ENCODE measurements at places on chromosomes 16 and 17.
A peak's percentile ranks its signal among the peaks of the same experiment; 100 is the strongest.

GRCh38 chr17:49692751-49693150 lies 14.9 kb upstream of the SPOP start:
- DNase-seq, result no peak

GRCh38 chr16:678209-678857 lies 1.9 kb upstream of the STUB1 start:
- DNase-seq, result no peak

DNA sequence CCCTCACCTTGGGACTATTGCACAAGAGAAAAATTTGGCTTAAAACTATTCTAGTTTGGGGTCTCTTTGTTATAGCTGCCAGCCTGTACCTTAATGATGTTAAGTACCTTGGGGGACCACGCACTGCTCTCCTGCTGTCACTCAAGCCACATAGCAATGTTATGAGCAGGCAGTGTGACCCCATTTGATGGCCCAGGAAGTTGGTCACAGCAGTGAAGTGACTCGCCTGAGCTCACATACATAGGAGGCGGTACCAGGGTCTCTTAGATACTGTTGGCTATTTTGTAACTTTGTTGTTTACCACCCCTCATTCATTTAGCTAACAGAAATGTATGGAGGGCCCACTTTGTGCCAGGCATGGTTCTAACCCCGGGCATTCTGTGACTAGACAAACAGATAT lies 16.4 kb downstream of the KCNG4 start:
- DNase-seq, result no peak

DNA sequence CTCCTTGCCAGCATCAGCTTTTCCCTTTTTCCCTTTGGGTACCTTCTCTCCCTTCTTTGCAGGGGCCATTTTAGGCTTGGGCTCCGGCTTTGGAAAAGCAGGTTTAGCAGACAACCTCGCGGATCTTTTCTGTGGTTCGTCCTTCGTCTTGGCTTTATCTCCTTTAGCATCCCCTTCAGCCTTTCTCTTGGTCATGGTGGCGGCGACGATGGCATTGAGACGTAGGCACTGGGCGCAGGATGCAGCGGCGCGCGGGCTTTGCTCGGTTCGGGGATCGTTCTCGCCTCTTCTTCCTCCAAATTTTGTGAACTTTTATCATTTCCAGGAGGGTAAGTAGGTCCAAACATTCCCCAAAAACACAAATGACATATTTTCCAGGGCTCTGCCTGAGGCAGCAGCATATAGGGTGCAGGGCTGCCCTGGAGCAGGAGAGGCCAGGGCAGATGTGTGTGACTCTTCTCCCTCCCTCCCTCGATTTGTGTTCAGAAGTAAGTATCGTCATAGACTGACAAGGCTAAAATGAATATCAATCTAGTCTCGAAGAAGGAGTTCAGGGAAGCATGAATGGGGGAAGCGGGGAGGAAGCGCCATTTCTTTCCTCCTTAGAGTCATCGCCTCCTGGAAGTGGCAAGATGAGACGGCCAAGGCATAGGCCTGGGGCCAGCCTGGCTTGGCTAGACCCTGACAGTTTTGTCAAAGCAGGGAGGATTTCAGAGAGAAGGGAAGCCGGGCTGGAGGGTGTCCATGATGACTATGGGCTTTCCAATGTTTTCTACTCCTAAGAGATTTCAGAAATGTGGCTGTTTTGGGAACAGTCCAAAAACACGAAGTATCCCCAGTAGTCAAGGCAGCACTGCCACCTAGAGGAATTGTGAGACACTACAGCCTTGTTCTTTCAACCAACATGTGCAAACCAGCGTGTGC lies 13.2 kb downstream of the CHCT1 start:
- DNase-seq, result peak; percentile 60

DNA sequence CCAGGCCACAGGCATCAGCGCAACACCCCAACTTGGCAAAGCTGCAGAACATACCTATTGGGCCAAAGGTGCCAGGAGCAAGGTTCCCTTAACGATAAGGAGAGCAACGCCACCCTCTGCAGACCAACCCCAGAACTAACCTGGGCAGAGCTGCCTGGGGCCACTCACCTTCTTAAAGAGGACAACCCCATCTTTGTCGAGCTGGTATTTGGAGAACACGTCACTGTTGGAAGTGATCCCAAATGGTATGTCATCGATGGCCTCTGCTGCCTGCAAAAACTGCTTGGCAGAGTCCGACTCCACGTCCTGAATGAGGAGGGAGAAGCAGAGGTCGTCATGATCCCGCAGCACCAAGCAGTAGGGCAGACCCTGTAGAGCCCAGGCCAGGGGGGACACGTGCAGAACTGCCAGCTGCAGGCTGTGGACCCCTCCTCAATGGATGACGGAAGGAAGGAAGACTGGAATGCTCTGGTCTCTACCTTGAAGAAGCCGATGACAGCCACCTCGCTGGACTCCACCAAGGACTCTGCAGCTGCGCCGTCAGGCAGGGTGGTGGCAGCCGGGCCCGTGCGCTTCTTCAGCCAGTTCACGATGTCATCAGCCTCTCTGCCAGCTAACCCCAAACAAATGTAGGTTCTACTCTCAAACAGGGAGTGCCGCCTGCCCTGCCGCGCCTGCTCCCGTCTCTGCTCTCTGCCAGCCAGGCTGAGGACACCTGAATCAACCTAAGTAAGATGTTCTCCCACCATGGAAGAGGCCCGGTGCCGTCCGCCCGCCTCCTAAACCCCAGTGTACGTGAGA lies 5.2 kb downstream of the P4HB start:
- no peak for DNase-seq

- no peak for DNase-seq
These were observed 21.6 kb upstream of the SMPD3 start for GRCh38 chr16:68469796-68470460.

DNA sequence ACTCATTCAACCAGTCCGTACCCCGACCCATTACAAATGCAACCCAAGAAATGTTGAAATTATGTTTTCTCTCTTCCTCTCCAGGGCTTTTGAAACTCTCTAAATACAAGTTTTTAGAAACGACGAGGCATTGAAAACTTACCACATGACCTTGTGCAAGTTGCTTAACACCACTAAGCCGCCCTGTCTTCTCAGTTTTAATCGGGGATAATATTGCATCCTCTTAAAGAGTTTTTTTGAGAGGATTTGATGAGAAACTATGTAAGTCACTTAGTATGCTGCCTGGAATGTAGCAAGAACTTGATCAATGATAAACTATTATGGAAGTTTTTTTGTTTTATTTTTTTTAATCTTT lies 149.0 kb upstream of the FAM20A start:
- no peak for DNase-seq

GRCh38 chr16:49630783-49631182 lies 225.1 kb downstream of the ZNF423 start:
- DNase-seq, result no peak

GRCh38 chr16:9362050-9362449 lies 270.6 kb downstream of the HAPSTR1 start:
- no peak for DNase-seq

DNA sequence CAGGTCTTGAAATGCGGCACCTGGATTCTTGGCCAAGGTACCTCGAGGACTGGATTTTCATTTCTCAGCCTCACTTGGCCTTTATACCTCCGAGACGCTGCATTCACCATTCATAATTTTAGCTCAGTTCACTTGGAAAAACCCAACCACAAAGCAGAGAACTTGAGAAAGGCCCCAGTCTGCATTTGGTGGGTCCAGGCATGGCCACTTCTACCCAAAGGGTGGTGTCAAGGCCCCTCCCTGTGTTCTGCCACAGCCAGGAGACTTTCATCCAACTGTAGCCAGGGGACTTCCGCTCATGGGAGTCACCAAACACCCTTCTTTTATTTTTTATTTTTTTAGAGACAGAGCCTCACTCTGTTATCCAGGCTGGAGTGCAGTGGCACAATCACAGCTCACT lies 14.7 kb upstream of the TVP23A start:
- DNase-seq, result no peak

- DNase-seq, result no peak
These were observed 17.2 kb downstream of the NLK start for GRCh38 chr17:28059675-28060074.

DNA sequence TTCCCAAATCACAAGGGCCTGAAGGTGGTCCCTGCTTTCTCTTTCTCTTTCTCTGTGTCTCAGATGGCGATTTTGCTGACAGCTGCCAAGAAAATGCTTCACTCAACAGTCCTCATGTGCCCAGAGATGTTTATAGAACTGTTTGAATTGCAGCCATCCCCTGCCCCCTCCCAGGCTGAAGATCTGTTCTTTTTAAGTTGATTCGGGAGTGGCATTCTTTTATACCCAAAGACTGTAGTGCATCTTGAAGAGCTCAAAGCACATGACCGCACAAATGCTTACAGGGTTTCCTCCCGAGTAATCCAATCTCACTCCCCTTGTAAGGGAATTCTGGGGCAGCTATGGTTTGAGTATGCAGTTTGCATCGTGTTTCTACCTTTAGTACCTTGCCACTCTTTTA lies 75.7 kb downstream of the SEC14L1 start:
- no peak for DNase-seq

DNA sequence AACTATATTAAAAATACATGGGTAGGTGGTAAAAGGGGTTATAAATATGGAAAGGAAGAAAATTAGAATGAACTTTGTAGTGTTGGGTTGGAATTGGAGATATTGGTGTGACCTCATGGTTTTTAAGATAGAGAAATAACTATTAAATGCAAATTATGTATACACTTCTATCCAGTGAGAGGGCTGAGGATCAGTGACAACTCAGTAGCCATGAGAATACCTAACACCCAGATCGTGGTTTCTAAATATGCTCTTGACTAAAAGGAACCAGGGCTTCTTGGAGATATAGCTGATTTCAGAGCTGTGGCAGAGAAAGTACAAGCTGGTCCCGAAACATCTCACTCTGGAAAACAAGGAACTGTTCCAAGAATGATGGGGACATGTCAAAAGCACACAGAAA lies 44.4 kb downstream of the SLC6A4 start:
- DNase-seq, result no peak

- no peak for DNase-seq
These were observed 952.6 kb upstream of the SOX9 start for GRCh38 chr17:71168053-71168741.

GRCh38 chr17:42928714-42929496 lies 28.3 kb downstream of the G6PC1 start:
- no peak for DNase-seq

GRCh38 chr16:88732961-88733294 lies 26.6 kb downstream of the CTU2 start:
- no peak for DNase-seq

GRCh38 chr17:488993-489757 lies 136.6 kb upstream of the RPH3AL start:
- DNase-seq, result no peak

- no peak for DNase-seq
These were observed 29.8 kb upstream of the ANKFY1 start for GRCh38 chr17:4293572-4293971.

DNA sequence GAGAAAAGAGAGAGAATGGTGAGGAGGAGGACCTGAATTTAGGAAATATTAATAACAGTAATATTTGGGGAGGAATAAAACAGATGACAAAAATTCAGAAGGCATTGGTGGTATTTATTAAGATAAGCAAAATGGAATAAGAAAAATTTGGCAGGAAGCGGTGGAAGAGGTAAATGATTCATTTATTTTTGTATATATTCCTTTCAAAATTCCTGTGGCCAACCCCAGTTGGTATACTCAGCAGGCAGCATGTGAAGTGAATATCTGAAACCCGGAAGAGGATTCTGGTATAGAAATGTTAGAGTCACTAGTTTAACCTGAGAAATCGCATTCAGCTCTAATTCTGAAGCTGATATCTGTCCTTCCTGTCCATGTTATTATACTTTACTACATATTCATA lies 792.0 kb downstream of the KCNJ2 start:
- no peak for DNase-seq

GRCh38 chr16:1127971-1128715 lies 24.8 kb upstream of the CACNA1H start:
- DNase-seq, result no peak

DNA sequence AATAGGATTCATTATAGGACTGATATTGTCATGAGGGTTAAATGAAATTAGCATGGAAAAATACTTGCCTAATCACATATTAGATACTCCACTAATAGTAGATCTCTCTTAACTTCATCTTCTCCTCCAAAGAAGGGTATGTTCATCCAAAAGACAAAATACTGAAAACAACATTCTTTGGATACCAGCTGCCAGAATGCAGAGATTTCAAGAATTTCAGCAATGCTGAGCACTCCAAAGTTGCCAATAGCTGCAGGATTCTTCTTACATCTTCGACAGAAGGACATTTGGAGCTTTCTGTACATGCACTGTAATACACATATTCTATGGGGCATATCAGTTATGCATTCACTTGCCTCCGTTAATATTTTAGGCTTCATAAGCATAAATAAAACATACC lies 436.5 kb downstream of the HAPSTR1 start:
- no peak for DNase-seq

DNA sequence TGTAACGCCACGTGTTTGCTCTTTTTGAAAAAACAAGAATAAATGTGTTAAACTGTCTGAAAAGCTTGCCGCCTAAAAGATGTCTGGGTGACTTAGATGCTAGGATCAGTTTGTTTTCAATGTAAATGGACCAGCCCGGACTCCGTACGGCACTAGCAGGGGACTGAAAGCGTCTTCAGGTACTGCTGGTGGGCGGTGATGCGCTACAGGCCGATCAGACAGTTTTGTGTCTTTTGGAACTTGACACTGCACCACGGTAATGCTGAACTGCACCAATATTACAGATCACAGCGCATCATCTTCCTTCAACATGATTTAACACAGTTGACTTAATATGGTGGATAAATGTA lies 727 bp upstream of the MBTPS1 start:
- DNase-seq, result no peak

- no peak for DNase-seq
These were observed 5.7 kb upstream of the TCAP start for GRCh38 chr17:39659279-39660010.

GRCh38 chr16:49340466-49340865 lies 33.1 kb upstream of the C16orf78 start:
- DNase-seq, result no peak

DNA sequence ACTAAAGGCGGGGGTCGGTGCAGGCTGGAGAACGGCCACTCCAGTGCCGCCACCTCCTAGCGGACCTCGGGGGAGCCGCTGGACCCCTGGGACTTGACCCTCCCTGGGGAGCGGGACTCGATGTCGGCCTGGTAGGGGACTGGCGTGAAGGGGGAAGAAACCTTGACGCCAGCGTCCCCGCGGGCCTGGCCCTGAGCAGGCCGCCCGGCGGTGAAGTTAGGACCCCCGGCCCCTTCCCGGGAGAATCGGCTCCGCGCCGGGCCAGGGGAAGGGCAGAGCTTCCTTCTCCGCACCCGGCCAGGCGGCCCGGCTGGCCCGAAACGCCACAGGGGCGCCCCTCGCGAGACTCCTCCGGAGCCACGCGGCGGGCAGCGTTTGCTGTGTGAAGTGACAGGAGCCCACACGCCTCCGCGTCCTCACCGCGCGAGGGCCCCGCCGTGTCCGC lies 389 bp downstream of the DUS1L start:
- DNase-seq, result no peak

Data from DMS 273 treated with DMSO at 0.1 percent for 48 hours (cell line).